ENCODE measurements at places on chromosomes 1 and 21.

DNA sequence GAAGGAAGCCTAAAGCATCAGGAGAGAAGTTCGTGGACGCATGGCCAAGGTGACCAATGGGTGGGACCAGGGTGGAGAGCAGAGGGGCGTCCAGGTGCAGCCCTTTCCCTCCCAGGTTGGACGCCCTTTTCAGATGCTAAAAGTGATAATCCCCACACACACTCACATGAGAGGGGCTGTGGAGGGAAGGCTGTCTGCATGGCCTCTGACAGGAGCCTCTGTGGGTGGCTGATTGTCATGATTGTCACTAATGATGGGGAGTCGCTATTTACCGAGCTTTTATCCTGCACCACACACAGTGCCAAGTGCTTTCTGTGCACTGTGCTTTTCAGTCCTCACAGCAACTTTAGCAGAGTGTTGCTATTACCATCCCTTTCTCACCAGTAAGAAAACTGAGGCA, 27.1 kb upstream of the C1QA start:
- no peak for DNase-seq

DNA sequence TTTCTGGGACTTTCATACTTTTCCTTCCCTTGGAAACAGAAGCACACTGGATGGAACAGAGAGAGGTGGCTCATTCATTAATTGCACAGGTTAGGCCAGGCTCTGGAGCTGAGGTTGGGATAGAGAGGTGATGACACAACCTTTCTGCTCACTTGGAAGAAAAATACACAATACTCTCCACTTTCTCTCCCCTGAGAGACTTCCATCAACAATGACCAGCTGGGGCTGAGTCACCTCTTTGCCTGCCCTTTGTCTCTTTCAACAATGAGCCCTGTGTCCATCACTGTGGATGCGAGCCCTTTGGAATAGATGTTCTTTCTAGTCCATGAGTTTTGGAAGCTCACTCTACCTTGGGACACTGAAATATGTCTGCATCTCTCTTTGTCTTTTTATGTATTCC, 43.1 kb downstream of the ATP2B4 start:
- no peak for DNase-seq

GRCh38 chr1:10615332-10615731, 140.6 kb downstream of the PEX14 start:
- DNase-seq, result no peak

GRCh38 chr1:101613546-101613945, 376.7 kb downstream of the S1PR1 start:
- DNase-seq, result peak; percentile 6

GRCh38 chr1:221672965-221673364, 68.9 kb downstream of the DUSP10 start:
- DNase-seq, result no peak

- no peak for DNase-seq
Observed at GRCh38 chr1:168617974-168618750, 41.8 kb downstream of the XCL1 start.

- no peak for DNase-seq
Observed at GRCh38 chr1:163668472-163668871, 346.7 kb downstream of the NUF2 start.

- no peak for DNase-seq
Observed at GRCh38 chr1:47644212-47644573, 206.3 kb downstream of the FOXD2 start.

- no peak for DNase-seq
Observed at GRCh38 chr1:46656643-46657042, 11.5 kb downstream of the ATPAF1 start.

GRCh38 chr1:203264052-203264501, 34.6 kb upstream of the CHIT1 start:
- DNase-seq, result no peak

GRCh38 chr1:107545056-107545577, 404.3 kb downstream of the NTNG1 start:
- DNase-seq, result no peak

GRCh38 chr1:154813300-154813816, 56.7 kb downstream of the KCNN3 start:
- peak; percentile 78 for DNase-seq

GRCh38 chr1:8858112-8858668, 20.3 kb downstream of the ENO1 start:
- peak; percentile 85 for DNase-seq

DNA sequence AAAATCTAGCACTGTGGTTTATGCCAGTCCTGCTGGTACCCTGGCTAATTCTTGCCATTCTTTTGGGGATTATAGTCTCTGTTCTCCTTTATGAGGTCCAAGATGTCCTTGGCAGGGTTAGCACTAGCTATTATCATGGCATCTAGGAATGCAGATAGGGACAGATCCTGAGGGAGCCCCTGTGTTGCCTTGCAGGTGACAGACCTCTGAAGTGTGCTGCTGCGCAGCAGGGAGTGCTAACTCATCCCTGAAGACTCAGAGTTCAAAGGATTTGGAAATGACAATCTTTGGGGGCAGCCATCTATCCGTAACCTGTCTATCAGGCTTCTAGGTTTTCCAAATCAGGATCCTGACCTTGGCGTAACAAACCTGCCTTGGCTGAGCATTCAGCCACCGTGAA, 16.3 kb downstream of the ZFYVE9 start:
- DNase-seq, result no peak

DNA sequence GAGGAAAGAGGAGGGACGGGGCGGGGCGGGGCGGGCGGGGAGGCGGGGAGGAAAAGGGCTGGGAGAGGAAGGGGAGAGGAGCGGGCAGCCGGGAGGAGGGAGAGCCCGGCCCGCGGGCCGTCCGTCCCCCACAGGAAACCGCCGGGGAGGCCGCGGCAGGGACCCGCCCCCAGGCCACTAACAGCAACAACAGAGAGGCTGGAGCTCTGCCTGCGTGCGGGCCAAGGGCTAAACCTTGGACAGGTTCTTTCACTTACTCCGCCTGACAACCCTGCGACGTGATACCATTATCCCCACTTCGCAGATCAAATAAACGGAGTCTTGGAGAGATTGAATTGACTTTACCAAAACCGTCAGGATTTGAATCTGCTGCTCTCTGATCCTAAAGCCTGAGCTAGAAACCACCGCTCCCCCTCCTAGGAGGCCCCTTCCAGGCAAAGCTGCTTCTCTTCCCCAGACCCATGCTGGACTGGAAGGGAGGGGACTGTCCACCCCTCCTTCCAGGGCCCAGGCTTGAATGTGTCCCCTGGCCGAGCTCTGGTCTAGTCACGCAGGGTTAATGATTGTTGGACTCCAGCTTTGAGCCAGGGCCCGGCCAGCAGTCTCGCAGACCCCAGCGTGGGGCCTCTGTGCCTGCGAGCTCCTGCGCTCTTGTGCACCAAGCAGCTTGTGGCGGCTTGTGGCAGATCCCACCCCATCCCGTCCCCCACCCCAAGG, at the start of gene EVA1B:
Gene EVA1B, minus strand, starts transcription at position 10 of the 717 bp plus-strand sequence. CDS start 608 bp downstream, outside the sequence.
- peak; percentile 70 for DNase-seq

All from NCI-H226 (cell line).